ENCODE measurements at places on chromosomes 12 and 14. TPM values are rescaled to one million over a fixed set of nuclear protein-coding genes. Genes with fewer than 3 reads are reported as not detected.

GRCh38 chr12:123113026-123113425 is 37.9 kb downstream of the PITPNM2 start:
- no peaks in the 10 kb centered on the region for H3K27me3 ChIP-seq
- no peak overlapping the region for H3K27ac ChIP-seq
- H3K4me3 ChIP-seq, result no peak overlapping the region
- peaks cover 33% of the 10 kb centered on the region for H3K4me1 ChIP-seq
- peaks cover 18% of the 10 kb centered on the region for H3K36me3 ChIP-seq

GRCh38 chr14:89618330-89618708 is 201.3 kb upstream of the FOXN3 start:
- H3K4me3 ChIP-seq, result peak overlapping the region; percentile 90
- H3K27ac ChIP-seq, result peak overlapping the region; percentile 99
- DNase-seq, result no peak
- no peaks in the 10 kb centered on the region for H3K27me3 ChIP-seq
- H3K4me1 ChIP-seq, result peaks cover 71% of the 10 kb centered on the region

DNA sequence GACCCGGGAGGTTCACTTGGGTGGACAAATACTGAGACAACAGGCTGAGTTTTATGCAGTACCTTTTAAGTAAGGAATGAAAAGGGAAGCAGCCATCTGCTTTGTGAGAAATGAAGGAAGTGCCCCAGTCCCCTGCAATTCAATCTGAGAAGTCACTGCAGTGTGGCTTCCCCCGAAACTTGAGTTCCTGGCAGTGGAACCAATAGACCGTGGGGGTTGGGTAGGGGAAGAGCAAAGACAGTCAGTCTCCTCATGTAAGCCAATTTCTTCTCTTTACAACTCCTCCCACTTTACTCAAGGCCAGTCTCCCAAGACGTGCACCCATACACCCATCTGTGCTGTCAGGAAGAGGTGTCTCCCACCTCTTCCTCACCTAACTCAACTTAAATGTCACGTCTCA is 206.5 kb downstream of the BCAT1 start:
- no peaks in the 10 kb centered on the region for H3K4me1 ChIP-seq
- no peak overlapping the region for H3K4me3 ChIP-seq
- no peaks in the 10 kb centered on the region for H3K36me3 ChIP-seq
- peaks cover 4% of the 10 kb centered on the region for H3K27me3 ChIP-seq
- H3K27ac ChIP-seq, result no peak overlapping the region

GRCh38 chr12:454833-455232 is 4.9 kb upstream of the B4GALNT3 start:
- DNase-seq, result no peak
- H3K4me3 ChIP-seq, result no peak overlapping the region
- no peak overlapping the region for H3K27ac ChIP-seq
- H3K36me3 ChIP-seq, result no peaks in the 10 kb centered on the region
- peaks cover 4% of the 10 kb centered on the region for H3K4me1 ChIP-seq

The NOS1 gene
- not detected for total RNA-seq

The SRRM4 gene
- total RNA-seq, result not detected

The LRCOL1 gene
- not detected for total RNA-seq
